ENCODE measurements at places on chromosomes 5 and 9.

- DNase-seq: no peak
Observed at GRCh38 chr9:105083256-105083655, 155.3 kb upstream of the ABCA1 start.

- no peak for DNase-seq
Observed at GRCh38 chr9:98203153-98203552, 10.7 kb upstream of the CORO2A start.

GRCh38 chr9:12054235-12054634 lies 639.0 kb upstream of the TYRP1 start:
- DNase-seq: no peak

DNA sequence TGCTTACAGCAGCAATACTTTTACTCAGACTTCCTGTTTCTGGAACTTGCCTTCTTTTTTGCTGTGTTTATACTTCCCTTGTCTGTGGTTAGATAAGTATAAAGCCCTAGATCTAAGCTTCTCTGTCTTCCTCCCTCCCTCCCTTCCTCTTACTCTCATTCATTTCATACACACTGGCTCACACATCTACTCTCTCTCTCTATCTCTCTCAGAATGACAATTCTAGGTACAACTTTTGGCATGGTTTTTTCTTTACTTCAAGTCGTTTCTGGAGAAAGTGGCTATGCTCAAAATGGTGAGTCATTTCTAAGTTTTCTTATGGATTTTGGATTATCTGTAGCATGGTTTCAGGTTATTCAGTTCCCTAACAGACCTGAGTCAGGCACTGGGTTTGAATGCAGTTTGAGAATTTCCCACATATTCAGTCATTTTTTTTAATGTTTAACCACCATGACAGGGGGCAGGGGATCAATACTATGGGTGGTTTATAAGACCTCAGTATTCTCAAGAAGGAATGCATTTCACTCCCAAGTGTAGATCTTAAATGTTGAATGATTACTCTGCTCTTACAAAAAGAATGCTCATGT lies at the start of gene IL7R:
IL7R (plus strand) TSS at position 127 of the 587 bp plus-strand sequence; CDS start at position 214, 87 bp downstream.
- no peak for DNase-seq

GRCh38 chr5:90307322-90307721 lies 102.2 kb downstream of the CETN3 start:
- DNase-seq: no peak

GRCh38 chr9:133042676-133043075 lies 11.9 kb downstream of the GTF3C5 start:
- DNase-seq: no peak

GRCh38 chr5:173201636-173202265 lies 33.3 kb downstream of the NKX2-5 start:
- DNase-seq: no peak

DNA sequence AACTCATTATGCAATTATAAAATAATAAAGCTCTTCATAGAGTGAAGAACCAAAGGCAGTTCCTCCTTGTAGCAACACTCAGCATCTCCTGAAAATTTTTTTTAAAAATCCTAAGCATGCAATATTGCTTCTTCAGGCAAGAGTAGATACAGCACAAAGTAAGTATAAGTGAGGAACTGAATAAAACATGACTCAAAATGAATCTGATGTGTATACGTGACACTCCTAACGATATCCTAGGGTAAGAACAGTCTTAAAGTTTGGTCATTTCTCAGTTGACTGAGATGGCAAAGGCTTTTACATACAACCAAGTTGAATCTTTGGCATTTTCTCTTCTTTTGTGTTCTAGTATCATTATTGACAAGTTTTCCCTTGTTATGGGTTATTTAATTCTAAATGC lies 41.1 kb upstream of the AOPEP start:
- DNase-seq: no peak

DNA sequence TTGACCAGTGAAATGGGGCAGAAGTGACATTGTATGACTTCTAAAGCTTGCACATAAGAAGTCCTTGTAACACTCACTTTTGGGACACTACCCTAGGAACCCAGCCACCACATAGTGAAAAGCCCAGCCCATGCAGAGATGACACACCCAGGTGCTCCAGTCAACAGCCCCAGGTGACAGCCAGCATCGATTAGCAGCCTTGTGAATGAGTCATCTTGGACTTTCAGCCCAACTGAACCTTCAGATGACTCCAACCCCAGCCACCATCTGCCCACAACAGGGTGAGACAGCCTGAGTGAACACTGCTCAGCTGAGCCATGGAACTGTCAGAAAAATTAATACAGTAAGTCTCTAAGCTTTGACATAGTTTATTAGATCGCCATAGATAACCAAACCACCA lies 458.6 kb downstream of the ZSWIM6 start:
- DNase-seq: no peak

DNA sequence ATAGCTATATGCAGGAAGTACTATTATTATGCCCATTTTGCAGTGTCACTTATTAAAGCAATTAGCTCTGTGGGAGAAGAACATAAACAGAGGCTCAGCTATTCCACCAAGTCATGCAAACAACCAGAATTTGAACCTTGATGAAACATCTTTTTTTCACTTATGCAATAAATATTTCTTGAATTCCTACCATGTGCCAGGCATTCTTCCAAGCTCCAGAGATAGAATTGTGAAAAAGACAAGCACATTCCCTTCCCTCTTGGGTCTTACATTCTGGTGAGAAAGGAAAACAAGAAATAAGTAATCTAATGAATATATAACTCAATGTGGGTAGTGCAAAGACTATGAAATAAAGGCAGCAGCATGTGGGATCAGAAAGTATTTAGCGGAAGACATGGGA lies 32.1 kb upstream of the ADRB2 start:
- DNase-seq: no peak

GRCh38 chr5:174801798-174802197 lies 77.4 kb downstream of the MSX2 start:
- DNase-seq: no peak

- DNase-seq: no peak
Observed at GRCh38 chr5:172111852-172112225, 76.2 kb downstream of the STK10 start.

DNA sequence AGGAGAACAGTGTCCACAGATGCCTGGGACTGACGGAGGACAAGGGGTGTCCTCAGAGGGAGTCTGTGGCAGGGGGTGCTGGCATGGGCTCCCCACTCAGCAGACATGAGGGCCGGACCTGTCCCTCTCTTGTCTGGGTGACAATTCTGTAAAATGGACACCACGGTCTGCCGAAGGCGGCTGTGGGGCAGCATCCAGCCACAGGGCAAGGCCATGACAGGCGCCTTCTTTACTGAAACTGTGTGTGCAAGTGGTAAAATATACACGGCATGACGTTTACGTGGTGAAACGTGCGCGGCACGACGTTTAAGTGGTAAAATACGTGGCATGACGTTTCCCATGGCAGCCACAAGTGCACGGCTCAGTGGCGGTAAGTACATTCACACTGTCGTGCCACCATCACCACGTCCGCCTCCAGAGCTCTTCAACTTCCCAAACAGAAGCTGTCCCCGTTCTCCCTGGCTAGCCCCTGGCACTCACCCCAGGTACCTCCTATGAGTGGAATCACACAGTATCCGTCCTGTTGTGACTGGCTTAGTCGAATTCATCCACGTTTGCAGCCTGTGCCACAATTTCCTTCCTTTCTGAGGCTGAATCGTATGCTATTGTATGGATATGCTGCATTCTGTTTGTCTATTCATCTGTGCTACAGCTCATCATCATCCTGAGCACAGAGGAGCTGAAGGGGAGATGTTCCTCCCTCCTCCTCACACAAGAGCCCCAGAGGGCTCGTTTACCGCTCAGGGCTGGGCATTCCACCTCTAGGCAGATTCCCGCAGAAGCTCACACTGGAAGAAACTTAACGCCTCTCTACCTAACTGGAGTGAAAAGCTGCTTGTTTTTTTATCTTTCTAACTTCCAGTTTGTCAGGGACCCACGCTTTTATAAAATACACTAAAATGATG lies 52.5 kb downstream of the COL23A1 start:
- no peak for DNase-seq

DNA sequence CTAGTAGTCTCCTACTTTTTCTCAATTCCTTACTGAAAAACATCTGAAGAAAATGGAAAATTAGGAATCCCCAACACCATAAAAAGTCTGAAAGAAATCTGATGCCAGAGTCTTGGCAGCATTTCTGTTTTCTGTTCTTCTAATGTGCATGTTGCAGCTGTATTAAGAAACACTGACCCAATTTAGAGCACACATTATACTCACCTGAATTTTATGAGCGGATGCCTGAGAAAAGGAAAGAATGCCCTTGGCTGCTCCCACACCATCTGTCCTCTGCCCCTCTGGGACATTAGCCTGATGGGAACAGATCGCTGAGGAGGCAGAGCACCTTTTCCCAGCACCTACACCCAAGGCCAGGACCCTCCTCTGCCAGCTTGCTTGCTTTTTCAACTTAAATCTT lies 14.1 kb upstream of the ANP32B start:
- no peak for DNase-seq

All from stimulated activated CD4-positive, alpha-beta T cell treated with anti-CD3 and anti-CD28 coated beads, Interleukin-1b, Interleukin-23, amount 100 ng/mL, for 1 hour (primary cell).